Effector memory CD8-positive, alpha-beta T cell (primary cell): ENCODE measurements at places on chromosomes 7 and 10.

DNA sequence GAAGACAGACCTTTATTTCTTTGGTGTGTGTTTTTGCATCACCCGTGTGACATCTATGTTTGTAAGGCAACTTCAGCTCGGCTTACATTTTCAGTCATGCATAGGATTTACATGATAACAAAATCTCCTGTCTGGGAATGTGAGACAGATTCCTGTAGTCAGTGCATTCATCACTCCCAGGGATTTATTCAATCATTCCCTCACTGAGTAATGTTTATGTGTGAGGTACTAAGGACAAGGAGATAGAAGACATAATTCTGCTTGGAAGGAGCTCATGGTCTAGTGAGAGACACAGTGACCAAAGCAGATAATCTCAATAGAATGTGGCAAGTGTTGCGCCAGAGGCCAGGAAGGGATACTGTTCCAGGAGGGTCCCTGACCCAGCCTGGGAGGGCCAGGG, 35.2 kb upstream of the BMPER start:
- no peaks in the 10 kb centered on the region for H3K36me3 ChIP-seq
- H3K27ac ChIP-seq, result no peak overlapping the region
- H3K4me1 ChIP-seq, result no peaks in the 10 kb centered on the region
- no peak for DNase-seq

DNA sequence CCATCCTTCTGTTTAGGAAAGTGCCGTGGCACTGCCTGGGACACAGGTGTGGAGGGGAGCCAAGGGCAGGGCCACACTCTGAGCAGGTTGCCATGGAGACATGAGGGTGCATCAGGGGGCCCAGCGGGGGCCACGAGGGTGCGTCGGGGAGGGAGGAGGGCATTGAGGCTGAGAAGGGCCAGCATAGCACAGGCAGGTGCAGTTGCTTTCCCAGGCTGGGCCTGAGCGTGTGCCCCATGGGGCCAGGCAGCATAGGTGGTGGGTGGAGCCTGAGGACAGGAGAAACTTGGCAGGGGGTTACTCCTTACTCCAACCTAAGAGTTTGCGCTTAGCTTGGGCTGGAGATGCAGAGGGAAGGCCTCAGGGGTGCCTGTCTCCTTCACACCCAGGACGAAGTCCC, 15.2 kb downstream of the YKT6 start:
- no peaks in the 10 kb centered on the region for H3K27me3 ChIP-seq
- H3K4me3 ChIP-seq, result no peak overlapping the region
- no peak overlapping the region for H3K27ac ChIP-seq

GRCh38 chr10:104831272-104831671, 190.2 kb downstream of the SORCS3 start:
- no peak overlapping the region for H3K4me3 ChIP-seq
- peaks cover 8% of the 10 kb centered on the region for H3K27me3 ChIP-seq
- no peak for DNase-seq
- no peaks in the 10 kb centered on the region for H3K4me1 ChIP-seq
- no peak overlapping the region for H3K27ac ChIP-seq
- H3K36me3 ChIP-seq, result no peaks in the 10 kb centered on the region

DNA sequence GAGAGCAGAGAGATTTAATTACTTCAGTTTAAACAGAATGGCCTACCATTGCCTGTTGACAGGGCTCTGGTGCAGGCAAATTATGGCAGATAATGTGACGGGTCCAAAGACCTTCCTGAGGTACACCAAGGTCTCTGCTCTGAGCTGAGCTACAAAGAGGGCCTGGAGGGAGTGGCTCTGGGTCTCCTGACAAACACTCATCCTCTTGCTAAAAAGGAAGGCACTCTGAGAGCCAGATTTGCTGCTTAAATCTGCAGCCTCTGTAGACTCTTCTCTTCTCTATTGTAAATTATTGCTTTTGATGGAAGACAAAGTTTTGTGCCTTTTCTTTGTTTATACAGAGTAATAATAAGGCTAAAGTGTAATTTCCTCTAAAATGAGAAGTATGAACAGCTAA, 529.5 kb upstream of the FZD8 start:
- H3K27ac ChIP-seq, result no peak overlapping the region
- no peaks in the 10 kb centered on the region for H3K27me3 ChIP-seq
- no peak for DNase-seq
- H3K4me3 ChIP-seq, result no peak overlapping the region
- no peaks in the 10 kb centered on the region for H3K4me1 ChIP-seq

- peaks cover 27% of the 10 kb centered on the region for H3K4me1 ChIP-seq
- no peak overlapping the region for H3K4me3 ChIP-seq
- DNase-seq, result no peak
- H3K27me3 ChIP-seq, result no peaks in the 10 kb centered on the region
- no peak overlapping the region for H3K27ac ChIP-seq
Observed at GRCh38 chr7:1953199-1954190, 279.2 kb downstream of the MAD1L1 start.

GRCh38 chr10:133391761-133392518, 2.0 kb upstream of the MTG1 start:
- H3K4me3 ChIP-seq, result peak overlapping the region; percentile 72
- peak overlapping the region; percentile 94 for H3K27ac ChIP-seq
- H3K4me1 ChIP-seq, result peaks cover 39% of the 10 kb centered on the region
- peaks cover 29% of the 10 kb centered on the region for H3K36me3 ChIP-seq

DNA sequence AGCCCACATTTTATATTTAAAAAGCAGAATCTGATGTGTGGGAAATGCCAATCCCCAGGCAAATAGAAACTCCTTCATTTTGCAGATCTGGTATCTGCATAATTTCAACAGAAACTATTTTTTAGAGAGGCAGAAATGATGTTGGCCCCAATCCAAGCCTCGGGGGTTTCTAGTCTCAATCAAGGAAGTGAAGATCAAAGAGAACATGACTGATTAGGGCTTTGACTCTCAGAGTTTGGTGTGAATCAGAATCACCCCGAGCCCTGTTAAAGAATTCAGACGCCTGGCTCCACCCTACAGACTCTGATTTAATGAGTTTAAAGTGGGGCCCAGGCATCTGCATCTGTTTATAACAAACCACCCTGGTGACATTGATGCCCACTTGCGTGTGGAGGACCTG, 36.7 kb upstream of the UBE2H start:
- DNase-seq, result no peak
- H3K4me1 ChIP-seq, result peaks cover 5% of the 10 kb centered on the region
- H3K4me3 ChIP-seq, result no peak overlapping the region
- no peaks in the 10 kb centered on the region for H3K27me3 ChIP-seq
- peaks cover 2% of the 10 kb centered on the region for H3K36me3 ChIP-seq
- peak overlapping the region; percentile 35 for H3K27ac ChIP-seq

GRCh38 chr7:31516680-31517502, 3.0 kb downstream of the ITPRID1 start:
- no peak overlapping the region for H3K4me3 ChIP-seq
- no peaks in the 10 kb centered on the region for H3K27me3 ChIP-seq
- H3K36me3 ChIP-seq, result no peaks in the 10 kb centered on the region
- H3K4me1 ChIP-seq, result no peaks in the 10 kb centered on the region
- DNase-seq, result no peak

GRCh38 chr7:129278688-129279087, 53.9 kb downstream of the AHCYL2 start:
- peaks cover 5% of the 10 kb centered on the region for H3K4me1 ChIP-seq
- H3K4me3 ChIP-seq, result no peak overlapping the region
- peaks cover 5% of the 10 kb centered on the region for H3K36me3 ChIP-seq
- DNase-seq, result no peak

DNA sequence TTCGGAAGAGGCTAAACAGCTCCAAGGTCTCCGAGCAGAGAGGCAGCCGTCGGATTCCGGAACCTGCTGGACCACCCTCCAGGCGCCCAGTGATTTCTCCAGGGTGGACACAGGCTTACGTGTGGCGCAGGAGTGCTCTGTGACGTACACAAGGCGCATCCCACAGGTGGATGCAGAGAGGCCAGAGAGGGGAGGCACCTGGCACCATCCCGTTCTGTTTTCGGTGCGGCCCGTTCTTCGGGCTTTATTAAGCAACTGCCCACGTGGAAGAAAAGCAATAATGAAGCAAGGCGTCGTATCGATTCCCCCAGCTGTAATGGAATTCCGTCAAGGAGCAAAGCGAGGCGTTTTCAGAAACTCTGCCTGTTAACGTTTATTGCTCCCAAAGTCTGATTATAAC, 163.6 kb downstream of the PTPRN2 start:
- H3K36me3 ChIP-seq, result no peaks in the 10 kb centered on the region
- peaks cover 3% of the 10 kb centered on the region for H3K27me3 ChIP-seq
- no peaks in the 10 kb centered on the region for H3K4me1 ChIP-seq
- no peak overlapping the region for H3K27ac ChIP-seq
- no peak overlapping the region for H3K4me3 ChIP-seq

GRCh38 chr7:17996442-17997223, 31.0 kb downstream of the PRPS1L1 start:
- no peak for DNase-seq
- H3K27me3 ChIP-seq, result no peaks in the 10 kb centered on the region
- H3K4me3 ChIP-seq, result no peak overlapping the region

- peaks cover 14% of the 10 kb centered on the region for H3K27me3 ChIP-seq
- H3K4me1 ChIP-seq, result no peaks in the 10 kb centered on the region
- DNase-seq, result no peak
- H3K36me3 ChIP-seq, result no peaks in the 10 kb centered on the region
- H3K27ac ChIP-seq, result no peak overlapping the region
Observed at GRCh38 chr7:111987115-111987826, 218.9 kb downstream of the DOCK4 start.

GRCh38 chr10:122096705-122097104, 107.7 kb downstream of the TACC2 start:
- no peak for DNase-seq
- no peaks in the 10 kb centered on the region for H3K36me3 ChIP-seq
- no peaks in the 10 kb centered on the region for H3K4me1 ChIP-seq
- no peak overlapping the region for H3K4me3 ChIP-seq

DNA sequence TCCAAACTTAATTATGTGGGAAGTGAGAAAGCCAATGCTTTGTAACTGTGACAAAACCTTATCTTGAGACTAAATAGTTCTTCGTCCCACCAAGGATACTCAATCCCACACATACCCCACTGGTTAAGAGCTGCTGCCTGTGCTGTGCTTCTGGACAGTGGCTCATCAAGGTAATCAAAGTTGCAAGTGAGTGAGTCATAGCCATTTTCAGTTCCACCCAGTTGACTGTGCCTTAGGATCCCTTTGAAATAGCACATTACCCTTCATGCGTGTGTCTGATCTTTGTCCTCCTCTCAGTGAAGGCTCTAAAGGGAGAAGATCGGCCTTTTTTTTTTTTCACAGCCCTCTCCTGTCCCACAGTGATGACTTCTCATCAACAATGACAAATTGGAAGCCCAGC, 706.0 kb upstream of the AUTS2 start:
- DNase-seq, result no peak
- no peaks in the 10 kb centered on the region for H3K36me3 ChIP-seq
- H3K27ac ChIP-seq, result no peak overlapping the region

- no peak overlapping the region for H3K4me3 ChIP-seq
- no peak overlapping the region for H3K27ac ChIP-seq
- no peak for DNase-seq
- H3K36me3 ChIP-seq, result no peaks in the 10 kb centered on the region
- peaks cover 11% of the 10 kb centered on the region for H3K27me3 ChIP-seq
Observed at GRCh38 chr10:58179238-58179637, 88.5 kb downstream of the IPMK start.

DNA sequence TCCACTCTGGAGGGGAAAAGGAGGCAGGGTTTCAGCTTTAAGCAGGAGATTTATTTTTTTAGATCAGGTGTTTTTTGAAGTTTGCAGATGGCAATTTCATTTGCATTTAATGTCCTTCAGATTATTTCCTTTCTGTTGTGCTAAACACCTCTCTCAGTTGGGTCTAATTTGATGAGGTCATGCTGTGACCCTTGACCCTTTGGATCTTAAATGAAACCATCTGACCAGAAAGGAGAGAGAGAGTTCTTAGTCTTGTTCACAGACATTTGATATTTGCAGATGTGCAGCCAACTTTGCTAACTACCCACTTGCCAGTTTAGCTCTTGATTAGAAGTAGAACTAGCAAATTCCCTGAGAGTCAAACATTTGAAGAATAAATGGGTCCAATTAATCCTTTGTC, 101.5 kb upstream of the RAB11FIP2 start:
- no peak for DNase-seq
- no peak overlapping the region for H3K4me3 ChIP-seq
- H3K27me3 ChIP-seq, result peaks cover 23% of the 10 kb centered on the region
- no peak overlapping the region for H3K27ac ChIP-seq

GRCh38 chr10:102234888-102235597, 6.3 kb downstream of the PITX3 start:
- H3K27me3 ChIP-seq, result peaks cover 13% of the 10 kb centered on the region
- H3K4me1 ChIP-seq, result peaks cover 8% of the 10 kb centered on the region
- H3K4me3 ChIP-seq, result no peak overlapping the region

- no peak overlapping the region for H3K4me3 ChIP-seq
- no peaks in the 10 kb centered on the region for H3K27me3 ChIP-seq
- H3K27ac ChIP-seq, result no peak overlapping the region
- DNase-seq, result no peak
- no peaks in the 10 kb centered on the region for H3K36me3 ChIP-seq
Observed at GRCh38 chr10:83691791-83692596, 447.3 kb upstream of the GHITM start.

DNA sequence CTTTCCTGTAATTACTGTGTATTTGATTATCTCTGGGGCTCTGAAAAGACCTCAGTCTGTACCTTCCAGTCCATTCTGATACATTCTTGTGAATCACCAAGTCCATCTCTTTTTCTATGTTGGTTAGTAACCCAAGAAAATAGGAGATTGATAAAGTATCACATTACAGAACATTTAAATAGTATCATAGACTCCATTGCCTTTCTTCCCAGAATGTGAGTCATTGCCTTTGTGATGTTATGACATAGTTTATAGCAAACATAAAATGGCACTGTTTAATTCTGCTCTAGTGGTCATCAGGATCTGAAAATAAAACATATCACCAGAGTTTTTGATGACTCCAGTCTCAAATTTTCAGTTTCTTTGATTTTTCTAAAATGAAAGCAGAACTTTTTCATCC, 78.4 kb downstream of the NRG3 start:
- no peaks in the 10 kb centered on the region for H3K4me1 ChIP-seq
- H3K4me3 ChIP-seq, result no peak overlapping the region
- DNase-seq, result no peak
- H3K27ac ChIP-seq, result no peak overlapping the region
- H3K27me3 ChIP-seq, result no peaks in the 10 kb centered on the region
- no peaks in the 10 kb centered on the region for H3K36me3 ChIP-seq

GRCh38 chr7:144006029-144006691, 6.0 kb downstream of the OR6B1 start:
- no peak overlapping the region for H3K27ac ChIP-seq
- H3K27me3 ChIP-seq, result peaks cover 44% of the 10 kb centered on the region
- no peak for DNase-seq
- H3K4me1 ChIP-seq, result no peaks in the 10 kb centered on the region

GRCh38 chr10:110833941-110834628, 37.6 kb upstream of the PDCD4 start:
- no peak overlapping the region for H3K27ac ChIP-seq
- no peak for DNase-seq
- peaks cover 4% of the 10 kb centered on the region for H3K4me1 ChIP-seq
- no peaks in the 10 kb centered on the region for H3K36me3 ChIP-seq

- H3K4me1 ChIP-seq, result no peaks in the 10 kb centered on the region
- H3K27ac ChIP-seq, result no peak overlapping the region
- H3K4me3 ChIP-seq, result no peak overlapping the region
- H3K36me3 ChIP-seq, result no peaks in the 10 kb centered on the region
- no peak for DNase-seq
- H3K27me3 ChIP-seq, result no peaks in the 10 kb centered on the region
Observed at GRCh38 chr7:85103962-85104361, 82.9 kb downstream of the SEMA3D start.
